ENCODE measurements at places on chromosomes 16 and 17.

- no peak for DNase-seq
These were observed 87.6 kb downstream of the USP31 start for GRCh38 chr16:23061669-23062068.

GRCh38 chr17:74772053-74772452 is 4.1 kb downstream of the NAT9 start:
- DNase-seq, result no peak

DNA sequence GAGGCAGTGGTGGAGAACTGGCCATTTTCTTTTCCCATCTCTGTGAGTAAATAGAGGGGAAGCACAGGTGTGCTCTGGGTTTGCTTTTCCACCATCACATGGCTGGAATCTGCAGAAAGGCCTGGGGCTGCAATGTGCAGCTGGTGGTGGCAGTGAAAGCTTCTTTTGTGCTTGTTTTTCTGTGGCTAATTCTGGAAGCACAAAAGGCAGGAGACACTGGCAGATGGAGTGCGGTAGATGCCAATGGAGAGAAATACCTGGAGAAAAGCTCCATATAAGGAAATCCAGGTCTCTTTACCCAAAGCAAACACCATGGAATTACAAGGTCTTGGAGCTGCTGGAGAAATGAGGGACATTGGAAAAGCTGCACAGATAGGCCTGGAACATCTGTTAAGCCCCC is 146.9 kb downstream of the HAPSTR1 start:
- DNase-seq, result no peak

- no peak for DNase-seq
These were observed 2.1 kb downstream of the SSTR2 start for GRCh38 chr17:73166731-73167581.

GRCh38 chr17:33373273-33373672 is 80.2 kb upstream of the ASIC2 start:
- no peak for DNase-seq

GRCh38 chr17:57956291-57957119 is 1.3 kb upstream of the CUEDC1 start:
- DNase-seq, result peak; percentile 61

GRCh38 chr17:42781639-42782165 is 1.3 kb downstream of the WNK4 start:
- no peak for DNase-seq

DNA sequence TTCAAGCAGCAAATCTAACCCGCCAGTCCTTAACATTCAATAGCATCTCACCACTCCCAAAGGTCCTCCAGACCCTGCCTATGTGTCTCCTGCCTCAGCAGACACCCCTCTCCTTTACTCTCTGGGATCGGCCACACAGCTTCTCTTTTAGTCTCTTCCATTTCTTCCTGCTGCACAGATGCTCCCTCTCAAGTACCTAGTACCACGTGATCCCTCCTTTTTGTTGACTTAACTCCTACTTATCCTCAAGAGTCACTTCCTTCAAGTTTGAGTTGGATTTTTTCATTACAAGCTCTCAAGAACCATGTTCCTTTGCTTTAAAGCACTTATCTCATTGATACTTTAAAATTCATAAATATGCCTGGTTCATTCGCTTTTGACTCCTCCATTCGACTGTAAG is 24.9 kb downstream of the AMFR start:
- no peak for DNase-seq

DNA sequence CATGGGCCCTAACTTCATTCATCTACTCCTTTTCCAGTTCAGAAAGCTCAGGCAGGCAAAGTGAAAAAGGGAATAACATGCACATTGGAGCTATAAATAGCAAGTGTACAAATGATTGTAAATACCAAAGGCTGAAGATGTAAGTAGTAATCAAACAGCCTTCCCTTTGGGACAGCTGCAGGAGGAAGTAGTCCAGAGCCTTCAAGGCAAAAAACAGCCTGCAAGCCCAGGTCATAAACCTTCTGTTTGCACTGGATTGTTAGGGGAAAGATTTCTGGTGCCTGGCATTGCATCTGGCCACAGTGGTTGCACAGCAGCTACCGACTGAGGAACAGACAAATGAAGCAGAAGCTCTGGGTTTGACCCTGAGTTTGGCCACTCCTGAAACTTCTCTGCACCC is 98.6 kb upstream of the PMFBP1 start:
- no peak for DNase-seq

- DNase-seq, result no peak
These were observed 62.3 kb upstream of the MAF start for GRCh38 chr16:79662669-79663313.

DNA sequence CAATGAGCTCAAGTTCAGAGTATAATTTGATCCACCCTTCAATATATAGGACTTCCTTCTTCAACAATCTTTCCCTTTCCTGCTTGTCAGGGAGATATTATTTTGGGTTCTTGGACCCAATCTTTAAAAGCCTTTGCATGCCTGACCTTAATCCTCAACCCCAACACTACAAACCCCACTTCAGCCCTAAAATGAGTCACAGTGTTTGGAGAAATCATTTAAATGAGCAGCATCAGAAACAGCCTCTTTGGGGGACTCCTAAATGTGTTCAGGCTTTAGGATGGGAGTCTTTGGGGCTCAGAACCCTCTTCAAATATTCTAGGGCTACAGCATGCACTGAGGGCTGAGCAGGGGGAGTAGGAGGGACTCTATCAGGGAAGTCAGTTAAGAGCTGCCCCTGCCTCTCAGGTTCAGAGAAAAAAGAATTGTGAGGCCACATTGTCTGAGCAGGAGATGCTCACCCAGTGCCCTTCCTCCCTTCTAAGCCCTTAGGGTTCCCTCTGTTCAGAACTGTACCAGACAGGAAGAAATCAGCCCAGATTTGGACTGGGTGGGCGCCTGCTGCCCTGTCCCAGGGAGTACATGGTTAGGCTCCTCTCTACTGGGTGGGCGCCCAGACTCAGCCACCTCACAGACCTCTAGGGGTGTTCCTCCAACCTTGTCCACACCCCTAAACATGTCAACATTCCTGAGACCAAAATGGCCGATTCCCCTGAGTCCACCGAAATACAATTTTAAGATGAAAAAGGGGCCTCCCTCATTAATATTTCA is 5.0 kb downstream of the NEUROD2 start:
- DNase-seq, result no peak

GRCh38 chr17:44989552-44990138 is 21.5 kb upstream of the C1QL1 start:
- no peak for DNase-seq

- no peak for DNase-seq
These were observed 30.5 kb downstream of the KSR1 start for GRCh38 chr17:27486741-27487140.

GRCh38 chr16:89357055-89357816 is 133.1 kb downstream of the ANKRD11 start:
- DNase-seq, result peak; percentile 38

GRCh38 chr16:86505899-86506864 is 4.1 kb upstream of the FOXF1 start:
- no peak for DNase-seq

GRCh38 chr16:14957576-14958322 is 17.1 kb upstream of the PDXDC1 start:
- no peak for DNase-seq

DNA sequence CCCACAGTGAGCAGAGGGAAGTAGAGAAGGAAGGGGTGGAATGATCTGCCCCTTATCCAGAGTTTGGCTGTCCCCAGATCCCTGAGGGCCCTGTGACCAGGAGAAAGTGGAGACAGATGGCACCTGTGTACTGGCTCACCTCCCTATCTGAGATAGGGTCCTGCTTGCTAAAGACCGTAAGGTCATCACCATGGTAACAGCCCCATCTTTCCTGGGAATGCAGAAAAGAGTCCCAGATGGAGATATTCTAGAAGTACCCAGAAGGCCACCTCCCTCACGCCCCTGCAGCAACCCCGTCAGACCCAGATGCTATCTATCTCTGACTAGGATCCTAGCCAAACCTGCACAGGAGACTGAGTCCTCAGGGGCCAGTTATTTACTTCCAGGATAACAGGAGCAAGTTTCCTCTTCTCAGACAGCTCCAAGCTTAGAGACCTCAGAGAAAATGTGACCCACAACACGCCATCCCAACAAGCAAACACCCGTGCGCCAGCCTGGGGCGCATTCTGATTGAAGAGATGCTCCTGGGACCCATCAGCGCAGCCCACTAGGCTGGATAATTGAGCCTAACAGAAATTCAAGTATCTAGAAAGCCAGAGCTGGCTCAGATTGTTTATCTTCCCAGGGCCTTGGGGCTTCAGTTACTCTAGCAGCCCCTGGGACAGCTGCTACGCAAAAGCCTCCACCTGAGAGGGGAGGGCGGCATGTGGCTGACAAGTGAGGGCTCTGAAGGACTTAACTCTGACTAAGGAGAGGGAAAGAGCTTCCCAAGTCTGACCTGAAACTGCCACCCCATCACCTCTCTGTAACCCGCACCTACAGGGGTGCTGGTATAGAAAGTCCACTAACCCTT is 1.9 kb downstream of the ORMDL3 start:
- DNase-seq, result no peak

DNA sequence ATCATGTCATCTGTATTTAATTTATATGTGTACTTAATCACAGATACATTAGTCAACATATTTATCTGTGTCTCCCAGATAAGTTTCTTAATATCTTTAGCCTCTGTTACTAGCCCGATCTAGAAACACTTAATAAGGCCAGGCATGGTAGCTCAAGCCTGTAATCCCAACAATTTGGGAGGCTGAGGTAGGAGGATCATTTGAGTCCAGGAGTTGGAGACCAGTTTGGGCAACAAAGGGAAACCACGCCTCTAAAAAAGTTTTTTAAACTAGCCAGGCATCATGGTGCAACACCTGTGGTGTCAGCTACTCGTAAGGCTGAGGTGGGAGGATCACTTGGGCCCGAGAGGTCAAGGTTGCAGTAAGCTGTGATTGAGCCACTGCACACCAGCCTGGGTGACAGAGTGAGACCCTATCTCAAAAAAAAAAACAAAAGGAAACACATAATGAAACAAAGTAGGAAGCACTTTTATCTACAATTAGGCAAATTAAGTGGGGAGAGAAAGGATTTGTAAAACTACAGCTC is 9.4 kb downstream of the SKA2 start:
- no peak for DNase-seq

DNA sequence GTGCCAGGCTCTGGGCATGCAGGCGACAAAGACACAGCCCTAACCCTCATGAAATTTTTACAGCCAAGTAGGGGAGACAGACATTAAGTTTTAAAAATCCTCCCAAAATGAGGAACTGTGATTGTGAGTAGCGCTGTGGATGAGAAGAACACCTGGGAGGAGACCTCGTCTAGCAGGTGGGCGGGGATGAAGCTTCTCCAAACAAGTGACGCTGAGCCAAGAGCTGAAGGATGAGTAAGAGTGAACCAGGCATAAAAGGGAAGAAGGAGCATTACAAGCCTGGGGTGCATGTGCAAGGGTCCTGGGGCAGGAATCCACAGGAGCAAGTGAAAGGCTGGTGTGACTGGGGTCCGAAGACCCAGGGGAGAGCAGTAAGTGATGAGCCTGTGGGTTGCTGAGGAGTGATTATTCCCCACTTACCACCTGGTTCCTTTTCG is 149.4 kb upstream of the HS3ST2 start:
- DNase-seq, result no peak

DNA sequence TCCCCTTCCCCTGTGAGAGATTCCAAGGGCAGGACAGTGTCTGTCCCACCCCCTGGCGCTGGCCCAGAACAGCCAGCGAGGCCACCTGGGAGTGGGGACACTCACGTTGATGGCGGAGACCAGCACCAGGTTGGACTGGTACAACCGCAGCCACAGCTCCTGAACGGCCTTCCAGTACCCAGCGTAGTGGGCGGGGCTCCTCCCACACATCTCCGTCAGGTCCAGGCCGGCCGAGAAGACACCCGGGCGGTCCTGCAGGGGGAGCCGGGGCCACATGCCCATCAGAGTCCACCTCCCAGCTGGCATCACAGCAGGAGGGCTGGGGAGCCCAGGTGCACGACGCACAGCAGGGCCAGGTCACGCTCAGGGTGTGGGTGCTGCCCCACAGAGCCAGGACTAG is 7.1 kb downstream of the ECI1 start:
- no peak for DNase-seq

GRCh38 chr17:45410144-45411091 is 22.3 kb downstream of the ARHGAP27 start:
- peak; percentile 59 for DNase-seq

DNA sequence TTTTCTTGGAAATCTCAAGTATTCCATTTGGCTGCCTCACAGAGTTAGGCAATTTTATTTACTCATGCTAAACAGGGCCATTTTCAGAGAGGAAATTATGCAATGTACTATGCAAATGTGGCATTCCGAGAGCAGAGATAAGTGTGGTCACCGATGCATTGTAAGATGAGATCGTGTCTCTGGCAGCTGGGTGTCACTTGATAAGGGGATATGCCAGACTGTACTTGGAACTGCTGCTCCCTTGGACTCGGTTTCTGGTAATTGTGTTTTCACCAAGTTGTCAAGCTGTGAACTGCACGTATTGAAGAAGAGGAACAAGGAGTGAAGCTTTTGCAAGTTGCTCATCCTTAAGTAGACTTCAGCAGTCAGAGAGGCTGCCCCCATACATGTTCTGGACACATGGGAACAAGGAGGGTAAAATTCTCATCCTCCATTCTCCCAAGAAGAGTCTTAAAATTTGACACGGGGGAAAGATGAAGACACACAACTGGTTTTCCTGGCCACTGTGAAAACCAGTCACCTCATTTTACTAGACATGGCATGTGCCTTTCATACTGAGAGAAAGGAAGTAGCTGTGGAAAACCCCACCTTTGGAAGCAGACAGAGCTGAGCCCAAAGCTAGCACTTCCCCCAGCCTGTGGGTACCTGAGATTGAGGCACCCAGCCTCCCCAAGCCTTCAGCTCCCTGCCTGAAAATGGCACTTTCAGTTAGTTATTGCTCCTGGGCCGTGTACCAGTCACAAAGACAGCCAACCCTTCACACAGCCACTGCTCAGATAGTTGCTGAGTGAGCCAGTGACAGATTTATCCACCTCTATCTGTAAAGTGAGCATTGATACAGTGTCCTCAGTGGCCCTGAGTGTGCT is 150.7 kb downstream of the SOCS1 start:
- no peak for DNase-seq

GRCh38 chr16:19868421-19868820 is 16.2 kb downstream of the GPRC5B start:
- no peak for DNase-seq

GRCh38 chr17:74219576-74220133 is 6.3 kb downstream of the TTYH2 start:
- DNase-seq, result no peak

DNA sequence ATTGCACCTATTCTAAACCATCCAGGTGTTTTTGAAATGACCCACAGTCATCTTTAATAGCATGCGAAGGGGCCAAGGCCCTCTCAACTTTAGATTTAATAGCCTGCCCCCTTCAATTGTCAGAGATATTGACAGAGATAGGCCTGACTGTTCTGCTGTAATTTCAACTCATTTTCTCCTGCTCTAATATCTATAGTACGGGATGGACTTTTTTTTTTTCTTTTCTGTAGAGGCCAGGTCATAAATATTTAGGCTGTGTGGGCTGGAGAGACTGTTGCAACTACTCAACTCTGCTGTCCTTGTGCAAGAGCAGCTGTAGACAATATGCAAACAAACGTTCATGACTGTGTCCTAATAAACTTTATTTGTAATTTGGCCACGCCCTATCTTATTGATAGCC is 24.7 kb upstream of the KRT20 start:
- DNase-seq, result no peak

Data from CD8-positive, alpha-beta T cell (primary cell).